ENCODE measurements at places on chromosomes 2 and 18. TPM values are rescaled to one million over a fixed set of nuclear protein-coding genes. Genes with fewer than 3 reads are reported as not detected.

The TEX44 gene
- not detected for total RNA-seq

The CCDC102B gene
- total RNA-seq, result 1.1 TPM

DNA sequence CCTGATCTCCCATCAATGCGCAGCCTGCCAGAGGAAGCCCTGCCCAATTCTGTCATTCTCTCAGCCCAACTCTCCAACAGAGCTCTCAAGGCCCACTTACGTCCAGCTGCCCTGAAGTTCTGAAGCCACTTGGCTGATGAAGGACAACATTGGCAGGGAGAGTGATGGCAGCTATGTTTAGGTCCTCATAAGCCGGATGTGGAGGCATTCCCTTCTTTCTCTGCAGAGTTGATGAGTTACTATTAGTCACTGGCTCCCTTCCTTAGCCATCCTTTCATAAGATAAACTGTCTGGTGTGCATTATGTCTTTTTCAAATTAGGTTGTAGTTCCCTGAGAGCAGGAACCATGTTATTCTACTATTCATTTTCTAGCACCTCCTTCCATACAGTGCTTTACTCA lies 22.5 kb upstream of the TACR1 start:
- no peak for DNase-seq

DNA sequence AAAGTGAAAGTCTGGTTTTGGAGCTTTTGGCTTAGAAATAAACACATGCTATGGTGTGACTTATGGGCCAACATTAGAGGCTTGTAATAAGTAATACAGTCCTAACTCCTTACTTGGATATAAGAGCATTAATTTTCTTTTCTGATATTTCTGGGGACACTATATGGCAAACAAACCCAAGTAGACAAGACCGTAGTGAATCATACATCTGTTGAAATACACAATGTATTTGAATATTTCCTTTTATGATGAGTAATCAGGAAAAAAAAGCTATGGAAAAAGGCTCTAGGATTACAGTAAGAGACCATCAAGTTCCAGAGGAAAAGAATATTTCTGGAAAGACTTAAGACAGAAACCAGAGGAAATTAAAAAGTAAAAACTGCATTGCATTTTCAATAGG lies 146.0 kb upstream of the CYP26B1 start:
- no peak for DNase-seq

- no peak for DNase-seq
Measured at GRCh38 chr2:10385501-10385900, 62.6 kb downstream of the ODC1 start.

Data from Caco-2 (cell line).